Keratinocyte (primary cell): ENCODE measurements at places on chromosomes 2 and 18. TPM values are rescaled to one million over a fixed set of nuclear protein-coding genes. Genes with fewer than 3 reads are reported as not detected.

The C1QL2 gene
- polyA plus RNA-seq, result not detected in 3 replicates

The BUB1 gene
- 3.8 to 24.7 TPM (median 16.4 TPM) in 3 replicates for polyA plus RNA-seq

The TXNDC2 gene
- polyA plus RNA-seq, result 0.03 TPM in 1 of 3 replicates, not detected in the others

The MC2R gene
- not detected in 3 replicates for polyA plus RNA-seq

The SERPINB7 gene
- 293 to 589 TPM (median 408 TPM) in 3 replicates for polyA plus RNA-seq

The STK17B gene
- 4.8 to 11.0 TPM (median 7.7 TPM) in 3 replicates for polyA plus RNA-seq

The ALLC gene
- polyA plus RNA-seq, result not detected in 3 replicates

The C2orf78 gene
- polyA plus RNA-seq, result not detected in 3 replicates

The POTEF gene
- polyA plus RNA-seq, result not detected in 3 replicates

The XDH gene
- polyA plus RNA-seq, result 27.7 to 55.4 TPM (median 40.6 TPM) in 3 replicates

The RNF125 gene
- 3.2 to 4.5 TPM (median 3.9 TPM) in 3 replicates for polyA plus RNA-seq

The CDH2 gene
- polyA plus RNA-seq, result 0.27 to 0.71 TPM (median 0.46 TPM) in 3 replicates

The ZNF396 gene
- 0.20 to 0.49 TPM (median 0.33 TPM) in 3 replicates for polyA plus RNA-seq

The C2orf72 gene
- 0.05 to 0.09 TPM in 2 of 3 replicates, not detected in the other for polyA plus RNA-seq

The ZBTB7C gene
- polyA plus RNA-seq, result 0.15 to 0.77 TPM (median 0.58 TPM) in 3 replicates

The RNU2-63P gene
- polyA plus RNA-seq, result 2.4 TPM in 1 of 3 replicates, not detected in the others

The PRKAG3 gene
- not detected in 3 replicates for polyA plus RNA-seq

The CCBE1 gene
- 12.9 to 26.6 TPM (median 20.1 TPM) in 3 replicates for polyA plus RNA-seq

The POTEJ gene
- polyA plus RNA-seq, result not detected in 3 replicates

The ACSL3 gene
- 102 to 197 TPM (median 180 TPM) in 3 replicates for polyA plus RNA-seq

The PTPRN gene
- not detected in 3 replicates for polyA plus RNA-seq

The GKN1 gene
- polyA plus RNA-seq, result 0.15 to 0.75 TPM (median 0.49 TPM) in 3 replicates

The MEIS1 gene
- 2.2 to 4.4 TPM (median 3.1 TPM) in 3 replicates for polyA plus RNA-seq

The FBXO48 gene
- 0.85 to 1.9 TPM (median 1.0 TPM) in 3 replicates for polyA plus RNA-seq

The STARD6 gene
- polyA plus RNA-seq, result 0.30 TPM in 1 of 3 replicates, not detected in the others

The UPP2 gene
- not detected in 3 replicates for polyA plus RNA-seq

The CROCC2 gene
- polyA plus RNA-seq, result not detected in 3 replicates

The EVX2 gene
- polyA plus RNA-seq, result not detected in 3 replicates

The NEU2 gene
- not detected in 3 replicates for polyA plus RNA-seq

The CAPN14 gene
- polyA plus RNA-seq, result 0.57 to 2.2 TPM (median 1.1 TPM) in 3 replicates

The SEMA4C gene
- 6.9 to 10.2 TPM (median 7.5 TPM) in 3 replicates for polyA plus RNA-seq

The NGEF gene
- polyA plus RNA-seq, result 0.03 to 0.17 TPM (median 0.13 TPM) in 3 replicates

The DUSP2 gene
- polyA plus RNA-seq, result 0.79 to 2.1 TPM (median 1.2 TPM) in 3 replicates

The ABHD1 gene
- polyA plus RNA-seq, result not detected in 3 replicates

The B4GALT6 gene
- polyA plus RNA-seq, result 2.3 to 7.1 TPM (median 5.0 TPM) in 3 replicates

The ABCG5 gene
- polyA plus RNA-seq, result not detected in 3 replicates

The SGO2 gene
- polyA plus RNA-seq, result 1.8 to 8.6 TPM (median 5.1 TPM) in 3 replicates

The TPO gene
- polyA plus RNA-seq, result 0.04 to 0.07 TPM (median 0.05 TPM) in 3 replicates

The DCDC2C gene
- not detected in 3 replicates for polyA plus RNA-seq

The TEX44 gene
- polyA plus RNA-seq, result not detected in 3 replicates

The APLF gene
- 1.6 to 3.0 TPM (median 2.3 TPM) in 3 replicates for polyA plus RNA-seq

The NT5DC4 gene
- 0.03 to 1.00 TPM (median 0.07 TPM) in 3 replicates for polyA plus RNA-seq

The CYP27A1 gene
- 0.12 to 0.27 TPM (median 0.19 TPM) in 3 replicates for polyA plus RNA-seq

The IL18RAP gene
- polyA plus RNA-seq, result not detected in 3 replicates

The SUCLG1 gene
- polyA plus RNA-seq, result 43.5 to 83.6 TPM (median 69.9 TPM) in 3 replicates

The RPIA gene
- 6.6 to 11.4 TPM (median 7.1 TPM) in 3 replicates for polyA plus RNA-seq

The ANKRD30BL gene
- polyA plus RNA-seq, result not detected in 3 replicates

The EEF1B2 gene
- polyA plus RNA-seq, result 674 to 1,066 TPM (median 857 TPM) in 3 replicates

The VWA3B gene
- polyA plus RNA-seq, result 0.05 to 0.24 TPM in 2 of 3 replicates, not detected in the other

The GPR55 gene
- polyA plus RNA-seq, result not detected in 3 replicates

The SERPINB11 gene
- polyA plus RNA-seq, result not detected in 3 replicates

The DSC2 gene
- polyA plus RNA-seq, result 32.1 to 48.6 TPM (median 37.1 TPM) in 3 replicates

The PROKR1 gene
- 0.01 TPM in 1 of 3 replicates, not detected in the others for polyA plus RNA-seq
